ENCODE measurements at places on chromosomes 1 and 21.

DNA sequence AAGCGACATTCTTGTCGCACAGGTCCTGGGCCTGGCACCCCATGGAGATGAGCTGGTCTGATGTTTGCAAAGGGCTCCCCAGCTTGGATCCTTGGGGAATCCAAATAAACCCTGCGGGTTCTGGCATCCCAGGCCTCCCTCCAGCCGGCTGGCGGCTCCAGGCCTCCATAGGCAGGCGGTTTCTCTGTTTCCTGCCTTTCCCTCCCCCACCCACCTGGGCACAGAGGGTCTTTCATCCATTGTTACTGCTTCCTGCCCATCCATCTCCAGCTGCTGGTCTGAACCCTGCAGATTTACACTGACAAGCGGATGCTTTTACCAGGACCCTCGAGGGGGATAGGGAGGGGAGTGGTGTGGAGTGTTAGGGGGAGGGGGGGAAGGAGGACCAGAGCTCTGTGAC lies 39.1 kb upstream of the ID3 start:
- DNase-seq, result no peak

DNA sequence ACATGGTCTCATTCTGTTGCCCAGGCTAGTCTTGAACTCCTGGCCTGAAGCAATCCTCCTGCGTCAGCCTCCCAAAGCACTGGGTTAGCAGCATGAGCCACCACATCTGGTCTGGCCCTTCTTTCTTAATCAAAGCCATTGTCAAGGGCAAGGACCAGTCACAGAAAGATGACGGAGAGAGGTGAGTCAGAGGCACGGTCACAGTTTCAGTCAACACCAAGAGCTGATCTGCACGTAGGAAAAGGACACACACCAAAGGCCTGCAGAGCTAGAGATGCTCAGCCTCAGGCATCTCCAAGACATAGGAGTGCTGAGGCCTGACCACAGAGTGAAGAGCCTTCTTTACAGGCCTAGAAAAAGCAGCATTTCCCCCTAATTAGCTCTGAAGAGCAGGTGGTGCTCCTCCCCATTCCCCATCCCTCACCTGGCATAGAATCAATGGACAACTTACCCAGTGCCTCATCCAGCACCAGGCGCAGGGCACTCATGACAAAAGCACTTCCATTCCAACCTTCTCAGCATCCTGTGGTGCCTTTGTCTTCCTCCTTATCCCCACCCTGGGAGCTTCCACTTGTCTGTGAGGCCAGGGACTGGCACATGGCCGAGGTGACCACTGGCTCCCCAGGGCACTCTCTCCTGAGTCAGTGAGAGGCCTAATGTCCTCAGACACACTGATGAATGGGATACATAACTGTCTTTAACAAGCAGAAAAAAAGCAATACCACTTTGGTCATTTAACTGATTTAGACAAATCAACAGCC lies 139.8 kb downstream of the AJAP1 start:
- DNase-seq, result no peak

GRCh38 chr1:55816456-55817426 lies 601.6 kb upstream of the USP24 start:
- DNase-seq, result no peak

GRCh38 chr1:154741741-154742495 lies 128.2 kb downstream of the KCNN3 start:
- DNase-seq, result no peak

DNA sequence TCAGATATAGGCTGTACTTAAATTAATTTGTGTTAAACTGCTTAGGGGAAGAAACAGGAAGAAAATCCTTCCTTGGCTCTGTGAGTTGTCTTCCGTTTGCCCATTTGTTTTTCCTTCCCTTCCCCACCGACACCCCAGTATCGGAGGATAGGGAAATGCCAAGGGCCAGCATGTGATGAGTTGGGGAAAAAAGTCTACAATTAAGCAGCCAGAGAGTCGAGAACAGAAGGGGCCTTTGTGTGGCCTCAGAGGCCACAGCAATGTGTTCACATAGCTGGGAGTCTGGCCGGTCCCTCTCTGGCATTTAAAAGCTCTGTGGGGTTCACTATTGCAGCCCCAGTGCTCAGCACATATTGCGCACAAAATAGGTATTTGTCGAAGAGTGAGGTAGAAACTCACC lies 489.3 kb downstream of the MATN1 start:
- no peak for DNase-seq

GRCh38 chr1:116075990-116076389 lies 35.2 kb upstream of the MAB21L3 start:
- DNase-seq, result no peak

DNA sequence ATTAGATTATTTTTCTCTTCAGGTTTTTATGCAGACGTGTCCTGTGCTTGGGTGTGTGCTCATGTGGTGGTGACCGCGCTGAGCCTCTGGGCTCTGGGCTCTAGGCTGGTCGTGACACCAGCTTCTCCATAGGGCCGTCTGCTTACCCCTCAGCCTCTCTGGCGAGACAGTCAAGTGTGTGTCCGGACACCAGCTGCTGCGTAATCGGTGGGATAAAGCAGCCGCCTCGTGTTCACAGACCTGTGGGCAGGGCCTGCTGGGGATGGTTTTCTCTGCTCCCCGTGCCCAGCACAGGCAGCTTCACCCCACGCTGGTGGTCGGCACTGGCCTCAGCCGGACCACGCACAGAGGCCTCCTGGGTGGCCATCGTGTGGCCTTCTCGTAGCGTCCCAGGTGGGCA lies 33.6 kb upstream of the DIP2A start:
- DNase-seq, result no peak

GRCh38 chr1:41681331-41682098 lies 197.0 kb upstream of the EDN2 start:
- DNase-seq, result no peak

DNA sequence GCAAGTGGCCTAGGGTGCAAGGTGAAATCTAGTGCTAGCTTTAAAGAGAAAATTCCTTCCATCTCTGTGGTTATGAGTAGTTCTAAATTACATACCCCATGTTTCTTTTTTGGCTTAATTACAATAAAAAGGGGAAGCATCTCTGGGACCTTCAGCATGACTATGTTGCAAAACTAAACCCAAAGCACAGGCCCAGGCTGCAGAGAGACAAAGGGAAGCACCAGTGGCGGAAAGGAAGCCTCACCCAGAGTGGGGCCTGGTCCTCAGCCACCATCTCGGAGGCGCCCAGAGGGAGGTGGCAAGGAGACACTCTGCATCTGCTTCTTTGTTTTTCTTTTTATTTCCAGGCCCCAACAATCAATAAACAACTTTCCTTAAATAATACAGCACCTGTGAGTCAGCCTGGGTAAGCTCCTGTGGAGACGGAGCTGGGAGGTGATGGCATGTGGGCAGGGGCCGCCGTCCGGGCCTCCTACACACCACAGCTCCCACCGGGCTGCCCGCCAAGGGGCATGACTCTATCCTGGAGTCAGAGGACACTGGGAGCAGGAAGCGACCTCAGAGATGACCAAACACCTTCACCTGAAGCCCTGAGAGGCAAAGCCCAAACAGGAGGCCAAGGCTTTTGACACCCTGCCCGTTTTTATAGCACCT lies 21.7 kb downstream of the ITPKB start:
- DNase-seq, result no peak

- DNase-seq, result no peak
These were observed 301.8 kb downstream of the KCNT2 start for GRCh38 chr1:196306421-196306820.

DNA sequence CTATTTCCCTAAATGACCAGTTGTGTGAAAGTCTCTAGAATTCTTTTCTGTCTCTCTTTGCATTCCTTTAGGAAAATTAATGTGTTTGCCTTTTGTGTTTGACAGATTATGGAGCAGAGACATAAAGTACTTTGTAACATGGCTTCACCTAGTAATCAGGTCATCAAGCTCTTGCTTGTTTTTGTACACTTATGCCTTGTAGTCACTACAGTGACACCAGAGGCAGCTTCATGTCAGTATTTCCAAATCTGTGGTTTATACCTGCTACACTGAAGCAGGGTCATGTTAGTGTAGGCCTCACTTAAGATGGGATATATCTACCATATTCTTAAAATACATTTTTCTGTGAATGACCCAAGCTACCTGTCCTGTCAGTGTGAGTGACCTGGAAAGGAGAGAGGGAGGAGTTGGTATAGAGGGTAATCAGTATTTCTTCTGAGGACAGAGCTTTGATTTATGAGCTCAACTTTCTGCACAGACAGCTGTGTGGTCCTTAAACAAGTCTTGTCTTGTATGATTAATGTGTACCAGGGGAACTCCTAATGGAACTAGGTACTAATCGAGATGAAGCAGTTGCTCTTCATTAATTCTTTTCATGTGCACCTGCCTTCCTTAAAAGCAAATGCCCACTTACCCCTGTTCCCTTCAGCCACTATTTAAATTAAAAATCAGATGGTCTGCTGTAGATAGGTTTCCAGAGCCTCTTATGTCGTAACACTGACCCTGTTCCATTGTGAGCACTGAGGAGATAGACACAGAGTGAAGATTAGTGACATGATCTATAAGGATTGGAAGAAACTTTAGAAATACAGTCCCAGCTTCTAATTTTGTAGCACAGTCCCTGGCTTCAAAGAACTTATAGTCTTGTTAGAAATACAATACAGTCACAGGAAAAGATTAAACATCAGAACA lies 45.7 kb downstream of the MACO1 start:
- no peak for DNase-seq

GRCh38 chr1:212366901-212367300 lies 47.8 kb downstream of the PACC1 start:
- no peak for DNase-seq

DNA sequence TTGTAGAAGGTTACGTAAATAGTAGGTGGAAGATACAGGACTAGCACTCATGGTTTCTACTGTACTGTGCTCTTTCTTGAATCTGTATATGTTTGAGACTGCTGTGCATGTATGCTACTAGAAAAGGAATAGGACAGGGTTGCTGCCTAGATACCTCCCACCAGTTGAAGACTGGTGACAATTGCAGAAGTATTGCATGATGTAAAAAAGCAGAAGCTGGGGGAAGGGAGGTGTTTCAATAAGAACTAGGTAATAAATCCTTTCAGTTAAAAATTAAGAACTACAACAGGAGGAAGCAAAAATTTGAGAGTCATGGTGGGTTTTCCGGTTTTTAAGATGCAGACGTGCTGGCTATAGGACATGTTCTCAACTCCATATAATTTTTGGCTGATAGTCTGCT lies 88.1 kb downstream of the CCDC30 start:
- no peak for DNase-seq

GRCh38 chr1:99407018-99407417 lies 142.7 kb downstream of the PLPPR4 start:
- no peak for DNase-seq

GRCh38 chr1:113812661-113813135 lies 422 bp upstream of the RSBN1 start:
- DNase-seq, result no peak

- no peak for DNase-seq
These were observed 24.3 kb upstream of the DIP2A start for GRCh38 chr21:46434322-46434958.

DNA sequence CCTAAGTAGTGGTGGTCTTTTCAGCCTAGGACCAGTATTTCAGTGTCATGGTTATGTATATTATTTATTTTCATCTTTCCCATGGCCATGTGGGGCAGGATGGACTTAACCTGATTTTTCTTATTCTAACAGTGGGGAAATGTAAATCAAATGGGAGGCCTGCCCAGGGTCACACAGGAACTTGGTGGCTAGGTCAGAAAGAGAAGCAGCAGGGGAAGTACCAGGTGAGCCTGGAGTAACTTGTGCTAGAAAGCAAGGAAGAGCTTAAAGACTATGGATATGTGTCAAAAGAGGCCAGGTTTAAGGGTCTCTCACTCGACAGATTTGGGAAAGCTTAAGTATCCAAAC lies 936 bp downstream of the ZFP69B start:
- DNase-seq, result no peak

- no peak for DNase-seq
These were observed 258.7 kb downstream of the DISC1 start for GRCh38 chr1:231885209-231885854.

DNA sequence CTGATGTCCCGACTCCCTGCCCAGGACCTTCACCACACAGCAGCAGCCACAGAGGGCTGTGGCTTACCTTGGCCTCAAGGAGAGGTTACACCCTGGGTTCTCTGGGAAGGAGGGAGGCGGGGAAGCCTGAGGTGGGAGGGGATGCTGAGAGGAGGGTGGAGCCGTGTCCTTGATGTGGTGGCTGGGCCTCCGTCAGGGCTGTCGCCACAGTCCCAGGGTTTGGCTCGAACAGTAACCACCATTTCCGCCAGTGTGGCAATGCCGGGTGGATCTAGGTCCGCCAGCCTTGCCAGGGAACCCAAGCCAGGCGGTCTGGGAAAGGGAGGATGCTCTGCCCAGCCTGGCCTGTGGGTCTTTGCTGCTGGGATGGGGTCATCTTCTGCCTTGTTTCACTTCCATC lies 18.4 kb upstream of the CDCA8 start:
- DNase-seq, result peak; percentile 7

GRCh38 chr1:226603022-226603857 lies 54.7 kb downstream of the STUM start:
- no peak for DNase-seq

- no peak for DNase-seq
These were observed 253.1 kb upstream of the IRF2BP2 start for GRCh38 chr1:234862944-234863515.

DNA sequence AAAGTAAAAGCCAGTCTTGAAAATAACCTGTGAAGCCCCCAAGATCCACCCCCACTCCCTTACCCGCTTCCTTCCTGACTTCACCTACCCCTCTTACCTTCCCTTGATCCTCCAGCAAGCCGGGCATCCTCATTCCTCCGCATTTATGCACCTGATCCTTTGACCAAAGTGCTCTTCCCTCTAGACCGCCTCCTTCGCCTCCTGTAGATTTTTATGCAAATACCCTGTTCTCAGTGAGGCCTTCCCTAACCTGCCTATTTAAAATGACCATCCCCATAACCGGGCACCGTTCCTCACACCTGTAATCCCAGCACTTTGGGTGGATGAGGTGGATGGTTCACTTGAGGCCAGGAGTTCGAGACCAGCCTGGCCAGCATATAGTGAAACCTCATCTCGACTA lies 1.1 kb upstream of the NENF start:
- DNase-seq, result no peak

DNA sequence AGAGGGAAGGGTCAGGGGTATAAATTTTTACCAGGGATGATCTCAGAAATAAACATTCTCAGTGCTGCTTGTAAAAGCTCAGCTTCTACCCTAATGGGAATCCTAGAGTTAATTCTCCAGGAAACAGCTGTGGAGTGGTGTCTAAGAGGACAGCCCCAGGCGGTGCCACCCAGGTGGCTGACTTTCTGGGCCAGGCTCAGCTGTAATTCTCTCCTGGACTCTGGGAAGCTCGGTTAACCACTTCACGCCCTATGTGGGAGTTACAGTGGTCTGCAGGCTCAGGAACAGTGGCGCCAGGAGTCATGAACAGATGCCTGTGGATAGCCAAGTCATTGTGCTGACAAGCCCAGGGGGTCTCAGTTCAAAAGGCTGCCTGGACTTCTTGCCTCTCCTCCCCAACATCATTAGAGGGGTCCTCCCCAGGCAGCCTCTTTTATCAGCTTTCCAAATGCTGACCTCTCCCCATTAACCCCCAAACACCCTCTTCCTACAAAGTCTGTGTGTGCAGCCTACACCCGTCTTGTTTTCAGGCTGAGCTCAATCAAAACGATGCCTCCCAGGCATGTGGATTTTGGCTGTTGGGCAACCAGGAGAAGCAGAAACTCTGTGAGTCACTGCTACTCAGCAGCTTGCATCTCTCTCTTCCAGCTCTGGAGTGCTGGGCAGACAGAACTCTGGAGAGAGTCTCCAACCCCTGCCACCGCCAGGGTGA lies 1.2 kb downstream of the HHIPL2 start:
- DNase-seq, result no peak

GRCh38 chr1:188127507-188127906 lies 1298.8 kb downstream of the PLA2G4A start:
- no peak for DNase-seq

- no peak for DNase-seq
These were observed 24.1 kb upstream of the TRAPPC10 start for GRCh38 chr21:43988016-43988415.

- no peak for DNase-seq
These were observed 31.9 kb downstream of the MAP10 start for GRCh38 chr1:232837087-232837486.
